Activated CD4-positive, alpha-beta T cell treated with anti-CD3 and anti-CD28 coated beads, Interleukin-2, amount 50 U/mL, for 48 hours (primary cell): ENCODE measurements at places on chromosomes 7 and 10.

- no peak for DNase-seq
Observed at GRCh38 chr10:93420091-93420490, 62.0 kb downstream of the MYOF start.

GRCh38 chr10:114783686-114784085 is 37.9 kb upstream of the FHIP2A start:
- DNase-seq, result no peak

DNA sequence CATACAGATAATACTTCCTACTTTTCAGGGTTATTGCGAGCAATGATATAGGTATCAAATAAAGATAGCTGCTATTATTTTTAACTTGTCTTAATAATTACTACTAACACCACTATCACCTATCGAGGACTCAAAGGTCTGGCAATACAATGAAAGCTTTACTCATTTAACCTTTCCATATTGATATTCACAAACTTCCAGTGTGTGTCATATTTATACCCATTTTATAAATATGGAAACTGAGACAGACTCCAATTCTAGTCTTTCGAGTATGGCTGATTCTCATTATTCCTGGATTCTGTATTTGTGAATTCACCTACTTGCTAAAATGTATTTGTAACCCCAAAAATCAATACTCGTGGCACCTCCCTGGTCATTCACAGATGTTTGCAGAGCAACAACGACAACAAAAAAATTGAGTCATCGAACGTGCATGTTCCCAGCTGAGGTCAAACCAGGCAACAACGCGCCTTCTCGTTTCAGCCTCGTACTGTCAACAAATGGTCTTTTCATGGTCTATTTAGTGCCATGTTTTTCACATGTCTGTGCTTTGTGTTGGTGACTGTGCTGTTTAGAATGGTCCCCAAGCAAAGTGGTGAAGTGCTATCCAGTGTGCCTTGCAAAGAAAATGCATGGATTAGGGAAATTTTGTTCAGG is 51.7 kb downstream of the SMURF1 start:
- DNase-seq, result no peak

DNA sequence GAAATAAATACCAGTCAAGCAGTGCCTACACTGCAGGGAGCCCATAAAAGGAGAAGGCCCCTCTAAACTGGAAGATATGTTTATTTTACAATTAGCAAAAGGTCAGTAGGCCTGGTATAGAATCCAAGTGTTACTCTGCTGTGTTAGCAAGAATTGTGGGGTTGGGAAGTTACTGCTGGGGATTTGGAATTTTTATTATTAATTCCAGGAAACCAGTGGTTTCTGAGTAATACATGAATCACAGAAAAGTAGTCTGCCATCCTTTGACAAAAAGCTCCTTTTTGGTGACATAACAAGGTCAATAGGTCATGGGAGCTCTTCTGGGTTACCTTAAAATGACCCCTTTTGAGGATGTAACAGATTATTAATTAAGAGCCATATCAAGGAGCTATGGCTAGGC is 67.4 kb downstream of the ZNF92 start:
- DNase-seq, result no peak

GRCh38 chr10:26199841-26200240 is 16.7 kb upstream of the GAD2 start:
- no peak for DNase-seq

- DNase-seq, result no peak
Observed at GRCh38 chr7:149462101-149462520, 1.2 kb upstream of the ZNF777 start.

DNA sequence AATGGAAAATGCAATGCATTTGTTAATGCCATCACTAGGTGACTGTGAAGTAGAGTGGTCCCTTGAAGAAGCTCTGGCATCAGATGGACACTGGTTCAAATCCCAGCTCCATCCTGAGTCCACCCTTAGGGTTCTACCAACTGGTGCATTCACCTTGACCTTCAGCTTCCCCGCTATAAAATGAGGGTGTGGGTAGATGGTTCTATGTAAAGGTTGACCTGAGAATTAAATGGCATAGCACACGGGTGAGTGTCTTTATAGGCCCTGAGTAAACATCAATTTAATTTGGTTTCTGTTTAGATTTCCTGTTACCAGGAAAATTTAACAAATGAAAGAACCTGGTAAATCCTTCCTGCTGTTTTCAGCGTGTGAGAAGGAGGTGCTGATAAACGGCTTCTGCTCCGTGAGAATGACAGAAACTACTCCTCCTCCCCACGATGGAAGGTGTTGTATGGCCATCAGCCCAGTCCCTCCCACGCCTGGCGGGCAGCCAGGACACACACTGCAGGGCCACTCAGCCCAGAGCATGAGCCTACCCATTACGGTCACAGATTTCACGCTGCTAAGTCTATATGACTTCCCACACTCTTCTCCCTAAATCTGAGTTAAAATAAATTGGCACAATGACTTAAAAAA is 210.1 kb downstream of the TNS3 start:
- DNase-seq, result no peak

DNA sequence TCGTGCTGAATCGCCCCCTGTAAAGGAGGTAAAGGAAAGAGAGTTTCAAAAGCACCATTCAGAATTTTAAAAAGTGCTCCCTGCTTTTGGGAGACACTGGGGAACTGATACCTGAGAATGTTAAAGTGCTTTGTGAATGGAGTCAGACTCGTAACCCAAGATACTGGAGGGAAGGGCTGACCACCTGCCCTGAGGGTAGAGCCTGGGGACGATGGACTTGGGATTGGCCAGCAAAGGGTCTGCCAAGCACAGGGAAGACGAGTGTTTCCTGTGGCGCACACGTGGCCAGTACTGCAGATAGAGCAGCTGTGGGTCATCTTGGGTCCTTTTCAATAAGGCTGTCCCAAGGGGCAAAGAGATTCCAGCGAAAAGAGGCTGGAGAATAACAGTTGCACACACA is 1284.1 kb upstream of the AUTS2 start:
- no peak for DNase-seq

- DNase-seq, result no peak
Observed at GRCh38 chr7:69219381-69219780, 378.9 kb upstream of the AUTS2 start.

GRCh38 chr10:31404640-31405039 is 85.6 kb downstream of the ZEB1 start:
- DNase-seq, result no peak

DNA sequence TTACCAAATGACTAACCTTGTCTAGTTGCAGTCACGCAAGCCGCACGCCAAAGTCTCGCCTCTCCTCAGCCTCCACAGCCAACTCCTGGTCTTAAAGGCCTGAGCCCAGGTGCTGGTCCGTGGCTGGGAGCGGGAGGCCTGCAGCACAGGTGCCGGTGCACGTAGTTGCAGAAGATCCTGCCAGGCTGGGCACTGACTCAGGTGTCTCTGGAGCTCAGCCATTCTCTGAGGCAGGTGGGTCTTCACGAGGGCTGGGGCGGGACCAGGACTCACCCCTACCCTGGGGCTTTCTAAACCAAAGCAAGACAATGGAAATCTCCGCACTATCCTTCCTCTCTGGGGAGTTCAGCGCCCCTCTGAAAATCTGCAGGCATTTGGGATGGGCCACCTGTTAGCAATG is 216.4 kb downstream of the MLLT10 start:
- no peak for DNase-seq

- DNase-seq, result no peak
Observed at GRCh38 chr10:129816656-129817045, 147.4 kb downstream of the EBF3 start.

DNA sequence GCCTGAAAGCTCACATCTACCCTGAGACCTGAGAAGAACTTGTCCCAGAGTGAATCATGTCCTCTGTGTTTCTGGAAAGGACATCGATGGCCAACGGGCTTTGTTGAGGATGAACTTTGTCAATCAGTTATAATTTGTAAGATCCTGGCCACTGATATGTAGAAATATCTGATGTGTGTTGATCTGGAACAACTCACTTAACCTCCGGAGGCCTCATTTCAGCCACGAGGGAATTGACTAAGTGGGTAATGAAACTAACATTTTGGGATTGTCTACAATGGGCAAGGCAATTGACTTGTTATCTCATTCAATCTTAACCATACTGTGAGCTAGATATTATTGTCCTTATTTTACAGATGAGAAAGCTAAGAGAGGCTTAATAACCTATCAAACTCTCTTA is 468.1 kb upstream of the NRP1 start:
- DNase-seq, result no peak

GRCh38 chr7:155515318-155515717 is 31.0 kb downstream of the CNPY1 start:
- no peak for DNase-seq

- DNase-seq, result no peak
Observed at GRCh38 chr7:28112012-28112411, 68.6 kb downstream of the JAZF1 start.

DNA sequence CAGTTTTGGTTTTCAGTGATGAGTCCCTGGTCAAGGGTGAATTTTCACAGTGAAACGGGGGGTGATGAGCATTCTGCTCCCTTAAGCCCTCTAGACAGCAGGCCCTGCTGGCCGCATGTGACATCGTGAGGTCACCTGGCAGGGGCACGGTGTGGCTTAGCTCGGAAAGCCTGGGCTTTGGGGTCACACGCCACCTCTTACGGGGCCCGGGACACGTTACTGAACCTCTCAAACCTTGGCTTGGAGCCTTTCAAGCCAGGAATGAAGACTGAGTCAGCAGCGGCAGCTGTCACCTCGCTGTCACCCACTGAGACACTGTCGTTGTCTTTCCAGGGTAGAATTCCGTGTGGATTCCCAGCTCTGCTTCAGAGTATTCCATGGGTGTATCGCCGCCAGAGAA is 4.1 kb downstream of the GET4 start:
- no peak for DNase-seq

- no peak for DNase-seq
Observed at GRCh38 chr7:102417105-102417504, 16.3 kb upstream of the ORAI2 start.

DNA sequence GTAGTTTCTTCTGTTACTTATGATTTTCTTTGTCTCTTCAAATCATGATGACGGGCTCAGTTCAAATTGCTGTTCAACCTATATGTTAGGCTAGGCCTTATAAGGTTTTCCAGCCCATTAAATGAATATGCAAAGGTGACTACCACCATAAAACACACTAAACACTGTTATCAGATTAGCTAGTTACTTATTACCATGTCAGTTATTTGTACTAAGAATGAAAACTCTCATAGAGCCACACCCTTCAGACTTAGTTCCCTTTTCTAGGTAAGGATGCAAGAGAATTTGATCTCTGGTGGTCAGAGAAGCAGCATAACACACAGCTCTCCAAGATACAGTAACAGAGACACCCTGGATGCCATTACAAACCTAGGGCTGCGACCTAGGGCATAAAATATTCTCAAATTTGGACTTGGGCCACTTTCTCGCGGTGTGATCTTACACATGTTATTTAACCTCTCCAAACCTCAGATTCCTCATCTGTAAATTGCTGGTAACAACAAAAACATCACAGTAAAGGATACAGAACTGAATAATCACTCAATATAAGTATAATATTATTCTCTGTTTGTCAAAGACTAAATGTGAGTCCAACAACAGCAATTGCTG is 35.6 kb downstream of the ANKMY2 start:
- DNase-seq, result no peak

- no peak for DNase-seq
Observed at GRCh38 chr7:11228515-11228914, 254.8 kb downstream of the PHF14 start.

GRCh38 chr7:151838861-151839381 is 38.0 kb downstream of the PRKAG2 start:
- DNase-seq, result peak; percentile 41

- DNase-seq, result peak; percentile 83
Observed at GRCh38 chr7:44637788-44638594, 31.6 kb downstream of the OGDH start.

DNA sequence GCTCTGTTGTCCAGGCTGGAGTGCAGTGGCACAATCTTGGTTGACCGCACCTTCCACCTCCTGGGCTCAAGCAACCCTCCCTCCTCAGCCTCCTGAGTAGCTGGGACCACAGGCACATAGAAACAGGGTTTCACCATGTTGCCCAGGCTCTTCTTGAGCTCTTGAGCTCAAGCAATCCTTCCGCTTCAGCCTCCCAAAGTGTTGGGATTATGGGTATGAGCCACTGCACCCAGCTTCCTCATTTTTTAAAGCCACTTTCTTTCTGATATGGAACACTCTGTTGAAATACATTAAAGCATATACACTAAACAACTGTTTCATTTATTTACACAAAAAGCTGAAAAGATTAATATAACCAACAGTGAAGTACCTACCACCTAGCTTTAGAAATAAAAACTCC is 117.2 kb downstream of the CLEC2L start:
- no peak for DNase-seq

DNA sequence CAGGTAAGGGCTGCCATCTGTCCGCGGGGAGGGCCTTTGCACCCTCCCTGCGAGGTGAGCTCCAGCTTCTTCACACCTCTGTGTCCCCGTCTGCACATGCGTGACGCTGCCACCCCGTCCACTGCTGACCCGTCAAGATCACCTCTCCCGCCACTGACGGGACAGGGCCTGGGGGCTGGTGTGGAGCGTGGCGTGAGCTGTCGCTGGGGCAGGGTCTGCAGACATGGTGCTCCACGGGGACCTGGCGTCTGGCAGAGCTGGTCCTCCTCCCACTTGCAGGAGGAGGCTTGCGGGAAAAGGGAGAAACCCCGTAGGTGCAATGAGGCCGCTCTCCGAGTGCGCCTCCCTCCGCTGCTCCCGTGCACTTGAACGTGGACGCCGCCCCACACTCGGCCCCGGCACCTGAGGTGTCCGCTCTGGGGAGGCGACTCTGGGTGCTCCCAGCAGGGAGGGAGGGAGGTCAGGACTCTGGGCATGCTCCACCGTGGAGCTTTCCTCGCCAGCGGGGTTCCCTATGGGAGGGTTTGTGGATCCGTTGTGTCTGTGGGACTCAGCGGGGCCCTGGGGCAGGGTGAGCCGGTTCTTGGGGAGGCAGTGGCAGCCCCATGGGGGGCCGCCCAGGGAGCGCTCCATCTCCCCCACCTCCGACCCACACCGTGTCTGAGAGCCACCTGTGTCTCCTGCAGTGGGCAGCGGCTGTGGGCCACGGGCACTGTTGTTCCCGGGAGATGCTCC is 17.6 kb upstream of the DPYSL4 start:
- DNase-seq, result no peak

- DNase-seq, result no peak
Observed at GRCh38 chr10:18437486-18437885, 213.9 kb downstream of the NSUN6 start.

DNA sequence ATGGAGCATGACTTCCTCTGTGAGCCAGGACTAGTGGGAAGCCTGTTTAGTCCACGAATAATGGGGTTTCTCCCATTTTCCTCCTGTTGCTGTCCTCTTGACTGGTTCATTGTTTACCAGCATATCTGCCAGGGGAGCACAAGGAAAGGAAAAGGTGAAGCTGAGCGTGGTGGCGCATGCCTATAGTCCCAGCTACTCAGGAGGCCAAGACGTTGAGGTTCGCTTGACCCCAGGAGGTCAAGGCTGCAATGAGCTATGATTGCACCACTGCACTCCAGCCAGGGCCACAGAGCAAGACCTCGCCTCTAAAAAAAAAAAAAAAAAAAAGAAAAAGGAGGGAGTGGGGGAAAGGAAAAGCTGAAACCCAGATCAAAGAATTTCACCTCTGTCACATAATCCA is 5.8 kb upstream of the IL2RA start:
- DNase-seq, result no peak

DNA sequence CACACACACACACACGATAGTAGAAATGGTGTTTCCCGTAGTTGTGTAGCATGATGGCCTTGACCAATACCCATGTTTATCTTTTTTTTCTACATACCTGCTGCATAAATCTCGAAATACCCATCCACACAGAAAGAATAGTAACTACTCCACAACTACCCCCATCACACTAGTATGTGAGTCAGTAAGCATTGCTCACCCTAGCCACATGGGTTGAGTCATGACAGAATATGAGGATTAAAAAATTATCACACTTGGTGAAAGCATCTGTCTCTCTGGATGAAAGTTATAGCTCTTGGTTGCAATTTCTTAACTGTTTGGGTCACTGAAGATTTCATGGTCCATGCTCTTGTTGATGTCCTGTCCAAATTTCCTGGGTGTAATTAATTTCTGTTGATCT is 103.4 kb upstream of the MDFIC start:
- DNase-seq, result no peak
